ENCODE measurements at places on chromosomes 5 and 9. TPM values are rescaled to one million over a fixed set of nuclear protein-coding genes. Genes with fewer than 3 reads are reported as not detected.

The RASGEF1C gene
- total RNA-seq: not detected

The BRINP1 gene
- total RNA-seq: not detected

The RAB3C gene
- not detected for total RNA-seq

The GZMA gene
- total RNA-seq: not detected

The CDKN2B gene
- total RNA-seq: 247 TPM

The ANKRD31 gene
- 0.10 TPM for total RNA-seq

The DNAH5 gene
- 0.46 TPM for total RNA-seq

The CBY3 gene
- total RNA-seq: not detected

The SMIM32 gene
- total RNA-seq: not detected

The FCN2 gene
- total RNA-seq: not detected

The OTULINL gene
- 4.3 TPM for total RNA-seq

The SPINK5 gene
- total RNA-seq: 2.0 TPM

Measured in chondrocyte (in vitro differentiated cells).